ENCODE measurements at places on chromosomes 6 and 20. TPM values are rescaled to one million over a fixed set of nuclear protein-coding genes. Genes with fewer than 3 reads are reported as not detected.

GRCh38 chr6:119533603-119534279 lies 184.2 kb upstream of the MAN1A1 start:
- peak; percentile 47 for DNase-seq

DNA sequence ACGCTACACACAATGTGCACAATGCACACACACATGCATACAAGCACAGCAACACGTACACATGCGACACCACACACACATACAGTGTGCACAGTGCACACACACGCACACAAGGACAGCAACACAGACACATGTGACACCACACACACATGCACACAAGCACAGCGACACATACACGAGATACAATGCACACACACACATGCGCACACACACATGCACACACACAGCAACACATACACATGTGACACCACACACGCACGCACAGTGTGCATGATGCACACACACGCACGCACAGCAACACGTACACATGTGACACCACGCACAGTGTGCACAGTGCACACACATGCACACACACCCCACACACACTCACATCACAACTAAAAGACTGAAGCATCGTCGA lies 327.3 kb downstream of the THBS2 start:
- DNase-seq, result no peak

DNA sequence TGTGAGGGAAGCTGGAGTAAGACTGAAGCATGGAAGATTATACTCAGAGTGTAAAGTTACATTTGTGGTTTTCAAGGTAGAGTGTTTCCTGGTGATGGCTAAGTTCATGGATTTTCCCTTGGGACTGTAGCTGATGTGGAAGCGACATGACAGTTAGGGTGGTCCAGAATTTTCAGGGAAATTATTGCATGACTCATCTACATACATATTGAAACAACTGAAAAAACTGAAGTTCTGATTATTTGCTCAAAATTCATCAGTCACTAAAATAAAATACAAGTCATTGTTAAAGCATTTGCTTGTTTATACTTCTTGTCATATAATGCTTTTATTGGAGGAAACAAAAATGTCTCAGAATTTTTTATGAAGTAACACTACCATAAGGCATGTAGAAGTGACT lies 700.0 kb downstream of the RFPL4B start:
- peak; percentile 59 for DNase-seq

DNA sequence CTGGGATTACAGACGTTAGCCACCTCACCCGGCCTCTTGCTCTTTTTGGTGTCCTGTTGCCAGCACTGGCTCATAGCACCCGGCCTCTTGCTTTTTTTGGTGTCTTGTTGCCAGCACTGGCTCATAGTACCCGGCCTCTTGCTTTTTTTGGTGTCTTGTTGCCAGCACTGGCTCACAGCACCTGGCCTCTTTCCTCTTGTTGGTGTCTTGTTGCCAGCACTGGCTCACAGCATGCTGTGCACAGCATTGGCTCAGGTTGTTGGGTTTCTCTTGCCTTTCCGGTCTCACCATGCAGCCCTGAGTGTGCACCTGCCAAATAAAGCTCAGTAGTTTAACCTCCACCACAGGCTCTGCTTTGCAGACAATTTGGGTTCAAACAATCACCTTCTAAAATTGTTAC lies 208.2 kb downstream of the THBS2 start:
- no peak for DNase-seq

TREML4 gene
- not detected for total RNA-seq

RNF217 gene
- 20.4 TPM for total RNA-seq

CGAS gene
- total RNA-seq, result 5.8 TPM

HLA-DQB2 gene
- total RNA-seq, result not detected

FGD2 gene
- total RNA-seq, result not detected

C6orf136 gene
- total RNA-seq, result 15.6 TPM

ANKRD66 gene
- not detected for total RNA-seq
